ENCODE measurements at places on chromosomes 4 and X.
A peak's percentile ranks its signal among the peaks of the same experiment; 100 is the strongest.

DNA sequence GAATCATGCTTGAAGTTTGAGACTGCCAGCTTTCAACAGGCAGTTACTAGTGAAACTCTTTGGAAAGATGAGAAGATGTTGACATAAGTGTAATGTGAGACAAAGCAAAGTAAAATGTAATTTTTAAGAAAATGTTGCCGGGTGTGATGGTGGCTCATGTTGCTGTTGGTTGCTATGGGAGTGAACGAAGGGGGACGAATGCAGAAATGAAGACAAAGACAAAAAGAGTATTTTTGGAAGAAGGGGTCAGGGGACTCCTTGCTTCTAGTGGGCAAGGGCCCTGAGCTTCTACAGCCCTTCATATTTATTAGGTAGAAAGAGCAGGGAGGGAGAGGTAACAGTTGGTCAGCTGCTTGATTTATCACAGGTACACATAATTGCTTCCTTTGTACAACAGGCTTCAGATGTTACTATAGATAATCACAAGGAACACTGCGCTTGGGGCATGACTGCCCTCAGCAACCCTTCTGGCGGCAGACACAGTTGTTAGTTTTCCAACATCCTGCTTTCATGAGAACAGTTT is 11.9 kb upstream of the UGDH start:
- no peak for DNase-seq

DNA sequence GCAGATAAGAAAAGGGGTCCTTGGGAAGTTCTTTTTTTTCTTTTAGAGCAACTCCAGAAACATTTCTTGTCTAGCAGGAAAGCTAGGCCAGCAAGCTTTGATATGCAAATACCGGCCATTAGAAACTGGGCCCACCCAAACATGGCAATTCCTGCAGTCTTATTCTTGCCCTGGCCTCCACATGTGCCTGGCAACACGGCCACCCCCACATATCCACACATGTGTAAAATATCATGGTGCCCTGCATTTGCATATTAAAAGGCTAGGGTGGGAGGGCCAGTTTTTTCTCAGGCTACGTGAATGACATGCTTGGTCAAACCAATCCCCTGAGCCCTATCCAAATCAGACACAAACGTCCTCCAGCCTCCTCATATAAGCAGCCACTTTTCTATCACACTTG is 171.7 kb upstream of the ZCCHC13 start:
- DNase-seq, result no peak

GRCh38 chr4:137510557-137511265 is 21.6 kb downstream of the PCDH18 start:
- no peak for DNase-seq

DNA sequence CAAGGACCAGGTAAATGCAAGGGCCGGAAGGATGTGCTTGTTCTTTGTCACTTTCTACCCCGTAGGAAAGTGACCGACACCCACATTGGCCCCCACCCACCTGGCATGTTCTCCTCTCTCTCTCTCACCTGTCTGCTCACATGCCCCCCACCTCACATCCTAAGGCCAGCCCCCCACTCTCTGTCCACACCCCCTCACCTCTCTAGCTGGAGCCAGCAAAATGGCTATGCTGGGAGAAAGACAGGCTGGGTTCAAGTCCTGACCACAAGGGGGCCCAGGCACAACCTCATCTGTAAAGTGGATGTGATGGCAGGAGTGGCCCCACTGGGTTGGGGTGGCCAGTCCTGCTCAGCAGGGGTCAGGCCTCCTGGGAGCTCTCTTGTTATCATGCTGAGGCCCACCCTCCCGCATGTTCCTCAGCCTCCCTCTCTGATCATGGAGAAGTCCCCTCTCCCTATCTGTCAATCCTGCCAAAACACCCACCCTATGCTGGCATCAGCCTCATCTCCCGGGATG is 1.7 kb upstream of the PPP2R2C start:
- no peak for DNase-seq

DNA sequence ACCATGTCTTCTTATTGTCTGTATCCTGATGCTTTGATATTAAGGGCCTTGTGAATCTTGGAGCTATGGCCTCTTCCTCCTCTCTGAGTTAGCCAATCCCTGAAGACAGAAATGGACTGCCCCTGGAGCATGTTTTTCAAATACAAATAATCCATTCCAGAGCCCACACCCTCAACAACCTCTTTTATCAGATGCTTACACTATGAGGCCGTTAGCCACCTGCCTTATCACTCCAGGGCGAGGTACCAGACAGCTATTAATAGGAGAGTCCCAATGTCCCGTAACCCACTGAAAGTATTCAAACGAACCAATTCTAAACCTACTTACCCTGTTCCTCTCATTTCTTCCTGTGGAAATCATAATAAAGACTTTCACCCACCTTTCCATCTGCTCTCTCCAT is 165.0 kb downstream of the ARHGAP24 start:
- no peak for DNase-seq

DNA sequence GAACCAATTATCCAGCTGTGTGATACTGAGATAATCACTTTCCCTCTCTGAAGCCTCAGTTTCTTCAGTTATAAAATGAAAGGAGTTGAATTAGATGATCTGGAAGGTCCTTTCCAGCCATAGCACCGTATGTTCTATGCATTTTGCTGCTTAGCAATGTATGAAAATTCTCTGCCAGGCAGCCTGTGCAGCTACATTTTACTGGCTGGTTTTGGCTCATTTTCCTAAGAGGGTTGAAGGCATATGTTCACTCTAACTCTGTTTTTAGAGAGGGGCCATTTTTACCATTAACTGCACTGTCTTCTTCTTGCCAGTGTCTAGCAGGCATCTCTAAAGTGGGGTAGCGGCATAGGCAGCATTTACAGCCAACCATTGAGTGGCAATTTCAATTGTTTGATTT is 26.1 kb downstream of the TRPC5 start:
- no peak for DNase-seq

DNA sequence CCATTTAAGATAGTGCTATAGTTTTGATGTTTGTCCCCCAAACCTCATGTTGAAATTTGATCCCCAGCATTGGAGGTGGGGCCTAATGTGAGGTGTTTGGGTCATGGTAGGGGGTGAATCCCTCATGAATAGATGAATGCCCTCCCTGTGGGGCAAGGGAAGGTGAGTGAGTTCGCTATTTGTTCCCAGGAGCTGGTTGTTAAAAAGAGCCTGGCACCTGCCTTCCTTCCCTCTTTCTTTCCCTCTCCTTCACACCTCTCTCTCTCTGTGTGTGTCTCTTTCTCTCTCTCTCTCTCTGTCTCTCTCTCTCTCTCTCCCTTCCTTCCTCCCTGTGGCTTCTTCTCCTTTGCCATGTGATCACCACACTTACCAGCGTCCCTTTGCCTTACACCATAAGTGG is 160.7 kb downstream of the AASDH start:
- DNase-seq, result no peak

DNA sequence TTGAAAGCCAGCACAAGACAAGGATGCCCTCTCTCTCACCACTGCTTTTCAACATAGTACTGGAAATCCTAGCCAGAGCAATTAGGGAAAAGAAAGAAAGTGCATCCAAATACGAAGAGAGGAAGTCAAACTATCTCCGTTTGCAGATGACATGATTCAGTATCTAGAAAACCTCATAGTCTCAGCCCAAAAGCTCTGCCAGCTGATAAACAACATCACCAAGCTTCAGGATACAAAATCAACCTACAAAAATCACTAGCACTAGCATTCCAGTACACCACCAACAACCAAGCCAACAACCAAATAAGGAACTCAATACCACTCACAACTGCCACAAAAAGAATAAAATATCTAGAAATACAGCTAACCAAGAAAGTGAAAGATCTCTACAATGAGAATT is 38.6 kb downstream of the COX7B2 start:
- DNase-seq, result no peak

- no peak for DNase-seq
Observed at GRCh38 chrX:19882066-19882775, 5.2 kb downstream of the SH3KBP1 start.

GRCh38 chrX:41382714-41383645 is 49.0 kb downstream of the DDX3X start:
- peak; percentile 0 for DNase-seq

GRCh38 chrX:43096830-43097229 is 318.9 kb upstream of the PPP1R2C start:
- DNase-seq, result no peak

GRCh38 chrX:121851033-121851432 is 803.6 kb downstream of the GLUD2 start:
- DNase-seq, result no peak

- no peak for DNase-seq
Observed at GRCh38 chr4:26135331-26135730, 185.5 kb upstream of the RBPJ start.

DNA sequence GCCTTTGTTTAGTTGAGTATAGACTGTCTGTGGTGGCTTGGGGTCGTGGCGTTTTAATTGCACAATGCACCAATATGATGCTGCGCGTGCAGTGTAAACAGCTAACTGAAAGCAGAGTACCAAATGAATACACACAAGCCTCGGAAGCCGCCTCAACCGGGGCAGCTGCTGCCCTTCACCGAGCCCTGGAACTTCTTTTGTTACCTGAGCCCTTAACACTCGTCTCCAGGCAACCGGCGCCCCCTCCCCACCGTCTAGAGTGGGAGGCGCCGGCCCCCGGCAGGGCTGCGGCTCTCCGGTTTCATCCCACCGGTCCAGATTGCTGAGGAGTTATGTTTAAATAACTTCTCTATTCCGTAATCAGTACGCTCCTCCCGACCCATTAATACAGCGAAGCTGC is 173.2 kb upstream of the TBL1X start:
- no peak for DNase-seq

DNA sequence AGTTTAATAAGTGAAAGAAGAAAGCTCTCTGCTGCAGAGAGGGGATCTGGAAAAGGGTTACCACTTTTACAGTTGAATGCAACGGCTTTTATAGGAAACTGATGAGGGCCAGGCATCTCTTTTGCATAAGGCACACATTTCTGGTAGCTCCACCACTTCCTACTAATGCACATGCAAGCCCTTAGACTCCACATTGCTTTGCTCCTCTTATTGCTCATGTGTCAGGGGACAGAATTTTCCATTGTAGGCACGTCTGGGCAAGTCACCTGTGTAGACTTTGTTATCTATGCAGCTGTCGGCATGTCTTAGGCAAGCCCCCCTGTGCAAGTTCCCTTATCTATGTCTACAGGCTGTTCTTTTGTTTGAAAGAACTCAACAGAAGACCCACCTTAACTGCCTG is 294.6 kb upstream of the STS start:
- no peak for DNase-seq

All from T-cell (primary cell).